ENCODE measurements at places on chromosomes 7 and 10. TPM values are rescaled to one million over a fixed set of nuclear protein-coding genes. Genes with fewer than 3 reads are reported as not detected.
A peak's percentile ranks its signal among the peaks of the same experiment; 100 is the strongest.

PPP1R17 gene
- not detected for total RNA-seq

LRRC18 gene
- total RNA-seq = not detected

MSMB gene
- 0.84 TPM for total RNA-seq

MMRN2 gene
- 10.6 TPM for total RNA-seq

SLC16A9 gene
- 1.1 TPM for total RNA-seq

CEP41 gene
- 4.7 TPM for total RNA-seq

CCL24 gene
- total RNA-seq = not detected

CHN2 gene
- 23.0 TPM for total RNA-seq

ATOH7 gene
- total RNA-seq = 0.25 TPM

TRPV5 gene
- total RNA-seq = not detected

TDRD1 gene
- total RNA-seq = 0.12 TPM

GNAT3 gene
- not detected for total RNA-seq

RNLS gene
- 8.8 TPM for total RNA-seq

FBXO24 gene
- total RNA-seq = 0.37 TPM

GRCh38 chr10:78467496-78468106 is 433.9 kb downstream of the RPS24 start:
- no peak for DNase-seq

GRCh38 chr10:62072901-62073300 is 171.4 kb downstream of the ARID5B start:
- no peak for DNase-seq

GRCh38 chr7:135774284-135774683 is 25.7 kb upstream of the FAM180A start:
- no peak for DNase-seq

- no peak for DNase-seq
Observed at GRCh38 chr7:112120696-112121217, 85.4 kb downstream of the DOCK4 start.

GRCh38 chr10:69329721-69330178 is 51.5 kb downstream of the HK1 start:
- no peak for DNase-seq

DNA sequence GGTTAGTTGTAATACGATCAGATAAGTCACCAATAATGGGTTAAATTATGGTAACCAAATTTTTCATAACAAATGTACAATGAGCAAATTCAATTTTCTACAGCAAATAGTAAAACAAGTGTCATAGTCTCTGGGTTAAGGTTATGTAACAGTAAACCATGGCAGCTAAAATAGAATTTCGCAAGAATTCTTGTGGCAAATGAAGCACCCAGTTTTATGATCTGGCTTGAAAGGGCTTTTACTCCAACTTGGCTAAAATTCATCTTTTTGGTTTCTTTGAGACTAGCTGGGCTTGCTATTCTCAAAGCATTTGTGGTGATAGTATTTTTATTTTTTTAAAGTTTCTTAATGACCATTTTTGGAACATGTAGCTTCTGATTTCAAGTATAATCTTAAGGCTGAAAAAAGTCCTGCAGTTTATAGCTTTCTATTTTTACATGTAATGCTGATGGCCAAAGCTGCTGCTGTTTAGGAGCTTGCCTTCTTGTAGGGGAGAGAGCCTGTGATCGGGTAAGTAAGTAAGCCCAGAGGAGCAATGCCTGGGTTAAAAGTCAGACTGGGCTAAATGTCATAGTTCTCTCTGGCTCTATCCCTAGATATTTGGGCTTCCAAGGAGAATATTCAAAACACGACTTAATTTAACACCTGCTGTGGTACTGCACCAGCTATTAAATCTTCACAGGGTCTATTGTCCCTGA is 55.5 kb upstream of the SYPL1 start:
- DNase-seq = no peak

GRCh38 chr7:151825721-151826120 is 51.2 kb downstream of the PRKAG2 start:
- DNase-seq = no peak

DNA sequence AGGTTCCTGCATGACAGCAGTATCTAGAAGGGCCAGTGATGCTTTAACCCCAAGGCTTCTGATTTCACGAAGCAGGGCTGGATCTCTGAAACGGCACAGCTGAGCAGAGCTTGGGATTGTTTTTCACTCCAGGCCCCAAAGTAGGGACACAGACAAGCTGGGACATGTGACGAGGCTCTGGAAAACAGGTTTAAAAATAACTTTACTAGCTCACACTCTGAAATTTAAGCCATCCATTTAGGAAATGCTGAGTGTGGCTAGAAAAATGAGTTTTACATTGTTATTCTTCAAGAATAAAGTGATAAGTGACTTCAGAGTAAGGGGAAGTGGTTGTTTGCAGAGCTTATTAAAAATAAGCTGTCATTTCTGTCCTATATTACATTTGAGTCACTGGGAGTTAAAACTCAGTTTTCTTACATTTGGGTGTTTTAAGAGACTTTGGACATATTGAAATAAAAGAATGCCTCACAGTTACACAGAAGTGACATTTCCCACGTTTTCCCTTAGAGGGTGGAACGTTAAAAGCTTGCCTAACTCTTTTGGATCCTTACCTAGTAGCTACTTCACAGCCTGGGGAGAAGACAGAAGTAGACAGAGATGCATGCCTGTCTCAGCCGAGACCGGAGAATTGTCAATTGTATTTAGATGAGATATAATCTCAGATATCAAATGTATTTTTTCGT is 107.8 kb downstream of the GALNT17 start:
- no peak for DNase-seq

DNA sequence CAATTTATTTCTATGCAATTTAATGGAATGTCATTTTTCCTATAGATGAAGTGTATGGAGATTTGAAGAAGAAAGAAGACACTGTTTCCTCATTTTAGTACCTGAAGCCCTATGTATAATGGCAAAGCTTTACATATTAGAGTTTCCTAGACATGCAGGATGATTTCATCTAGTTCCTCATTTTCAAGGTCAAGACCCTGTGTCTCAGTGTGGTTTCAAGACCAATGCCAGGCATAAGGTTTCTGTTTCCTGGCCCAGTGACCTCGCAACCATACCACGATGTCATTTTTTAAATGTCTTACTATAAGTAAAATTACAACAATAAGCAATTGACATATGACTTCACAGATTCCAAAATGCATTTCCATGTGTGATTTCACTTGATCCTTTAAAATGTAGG is 336.5 kb upstream of the PRKCQ start:
- DNase-seq = no peak

- no peak for DNase-seq
Observed at GRCh38 chr10:55329796-55330195, 528.8 kb upstream of the PCDH15 start.

- DNase-seq = no peak
Observed at GRCh38 chr7:87474533-87475358, 734 bp downstream of the ABCB4 start.

GRCh38 chr7:29556405-29557195 is 7.0 kb upstream of the PRR15 start:
- DNase-seq = no peak

DNA sequence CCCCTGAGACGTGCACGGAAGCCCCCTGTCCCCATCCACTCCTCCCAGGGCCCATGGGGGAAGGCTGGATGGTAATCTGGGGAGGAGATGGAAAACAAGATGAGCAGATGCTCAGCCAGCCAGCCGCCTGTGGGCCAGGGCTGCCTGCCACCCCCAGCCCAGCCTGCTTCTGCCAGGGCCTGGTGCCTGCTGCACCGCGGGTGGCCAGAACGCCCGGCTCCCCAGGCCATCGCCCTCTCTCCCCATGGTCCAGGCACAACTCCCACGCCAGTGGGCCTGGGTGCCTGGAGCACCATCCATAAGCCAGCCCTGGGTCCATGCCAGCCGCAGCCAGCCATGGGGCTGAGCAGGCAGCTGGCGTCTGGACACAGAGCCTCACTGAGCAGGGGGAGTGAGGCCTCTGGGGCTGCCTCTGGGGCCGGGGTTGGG is 57.2 kb upstream of the ELN start:
- no peak for DNase-seq

DNA sequence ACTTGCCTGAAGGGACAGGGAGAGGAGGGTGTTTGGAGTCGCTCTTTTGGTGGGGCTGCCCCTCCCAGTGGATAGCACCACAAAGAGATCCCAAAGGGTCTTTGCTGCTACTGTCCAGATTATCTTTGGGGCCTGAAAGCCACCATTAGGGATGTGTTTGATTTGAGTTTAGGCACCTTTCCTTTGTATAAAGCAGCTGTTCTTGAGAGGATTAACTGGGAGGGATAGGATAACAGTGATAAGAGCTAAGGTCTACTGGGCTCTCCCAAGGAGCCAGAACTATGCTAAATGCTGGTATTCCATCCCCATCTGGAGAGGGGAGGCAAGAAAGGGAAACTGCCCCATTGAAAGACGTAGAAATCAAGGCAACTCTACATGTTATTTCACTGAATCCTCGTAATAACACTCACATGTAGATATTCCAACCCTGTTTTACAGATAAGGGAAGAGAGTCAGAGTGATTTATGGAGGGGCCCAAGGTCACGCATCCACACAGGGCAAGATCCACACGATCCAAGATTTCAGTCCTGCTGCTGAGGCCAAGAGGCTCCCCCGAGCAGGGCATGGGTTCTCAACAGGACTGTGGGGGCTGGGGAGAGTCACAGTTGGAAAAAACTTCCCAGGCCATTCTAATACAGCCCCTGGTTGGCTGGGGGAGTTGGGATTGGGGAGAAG is 11.1 kb upstream of the TCF7L2 start:
- no peak for DNase-seq

- DNase-seq = no peak
Observed at GRCh38 chr7:144497282-144497681, 93.8 kb upstream of the NOBOX start.

GRCh38 chr10:89351780-89352597 is 24.2 kb downstream of the IFIT3 start:
- DNase-seq = peak; percentile 56

DNA sequence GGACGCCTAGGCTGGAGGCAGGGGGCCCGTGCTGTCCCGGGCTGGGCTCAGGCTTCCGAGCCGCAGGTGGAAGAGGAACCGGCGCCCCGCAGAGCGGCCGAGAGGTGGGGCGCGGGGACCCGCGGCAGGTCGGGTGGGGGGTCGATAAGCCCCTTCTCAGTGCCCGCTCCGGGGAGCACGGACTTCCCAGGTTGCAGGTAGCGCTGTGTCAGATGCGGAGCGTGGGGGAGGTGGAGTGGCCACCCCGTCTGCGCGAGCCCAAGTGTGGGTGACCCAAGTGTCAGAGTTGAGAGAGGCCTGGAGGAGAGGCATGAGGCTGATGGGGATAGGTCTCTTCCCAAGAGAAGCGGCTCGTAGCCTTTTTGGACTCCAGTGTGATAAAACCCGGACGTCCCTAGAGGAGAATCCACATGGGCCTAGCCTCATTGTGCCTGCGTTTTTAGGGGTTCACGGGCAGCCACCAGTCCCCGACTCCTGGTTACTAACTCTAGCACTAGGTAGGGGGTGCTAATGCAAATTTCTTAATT is 580 bp downstream of the EEPD1 start:
- peak; percentile 56 for DNase-seq

DNA sequence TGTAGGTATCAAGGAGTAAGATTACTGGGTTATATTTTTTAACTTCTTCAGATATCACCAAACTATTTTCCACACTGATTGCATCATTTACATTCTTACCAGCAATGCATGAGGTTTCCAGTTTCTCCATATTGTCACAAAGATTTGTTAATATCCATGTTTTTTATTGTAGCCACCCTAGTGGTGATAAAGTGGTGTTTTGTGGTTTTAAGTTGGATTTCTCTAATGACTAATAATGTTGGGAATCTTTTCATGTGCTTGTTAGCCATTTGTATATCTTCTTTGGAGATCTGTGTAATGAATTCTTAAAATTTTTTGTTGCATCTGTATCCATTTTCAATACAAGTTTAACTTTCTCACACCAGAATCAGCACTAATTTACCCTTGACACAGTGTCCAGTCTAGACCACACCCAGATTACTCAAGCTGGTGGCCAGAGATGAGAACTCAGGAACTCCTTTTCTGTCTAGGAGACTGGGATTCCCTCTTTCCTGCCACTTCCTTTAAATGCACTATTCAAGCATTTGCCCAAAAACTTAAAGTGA is 67.0 kb upstream of the PLXDC2 start:
- no peak for DNase-seq

DNA sequence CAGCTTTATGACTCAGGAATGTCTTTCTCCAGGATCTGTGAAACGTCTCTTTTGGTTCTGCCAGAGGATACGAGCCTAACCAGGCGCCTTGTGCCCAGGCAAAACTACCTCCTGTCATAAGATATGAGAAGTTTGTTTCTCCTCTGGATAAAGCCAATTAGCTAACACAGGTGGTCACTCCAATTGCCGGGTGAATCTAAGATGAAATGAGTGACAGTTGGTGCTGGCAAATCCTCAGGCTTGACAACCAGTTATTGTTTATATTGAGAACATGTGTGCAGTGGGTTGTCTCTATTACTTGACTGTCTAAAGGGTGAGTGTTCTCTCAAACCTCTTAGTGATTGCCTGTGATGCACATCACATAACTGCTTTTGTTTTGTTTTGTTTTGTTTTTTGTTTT is 449.1 kb downstream of the XPNPEP1 start:
- no peak for DNase-seq

GRCh38 chr7:44638611-44639557 is 32.5 kb downstream of the OGDH start:
- DNase-seq = peak; percentile 67

DNA sequence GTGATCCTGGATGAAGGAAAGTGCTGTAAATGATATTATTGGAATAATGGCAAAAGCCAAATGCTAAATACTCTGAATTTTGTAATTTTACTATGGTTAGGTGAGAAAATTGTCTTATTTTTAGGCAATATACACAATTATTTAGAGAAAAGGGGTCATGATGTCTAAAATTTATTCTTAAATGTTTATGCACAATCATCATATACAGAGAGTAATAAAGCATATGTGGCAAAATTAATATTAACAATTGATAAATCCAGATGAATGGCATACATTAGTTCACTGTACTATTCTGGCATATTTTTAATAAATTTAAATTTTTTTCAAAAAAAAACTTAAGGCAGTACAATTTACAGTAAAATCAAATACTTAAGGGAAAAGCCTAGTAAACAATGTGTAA is 7.4 kb downstream of the IPMK start:
- no peak for DNase-seq

DNA sequence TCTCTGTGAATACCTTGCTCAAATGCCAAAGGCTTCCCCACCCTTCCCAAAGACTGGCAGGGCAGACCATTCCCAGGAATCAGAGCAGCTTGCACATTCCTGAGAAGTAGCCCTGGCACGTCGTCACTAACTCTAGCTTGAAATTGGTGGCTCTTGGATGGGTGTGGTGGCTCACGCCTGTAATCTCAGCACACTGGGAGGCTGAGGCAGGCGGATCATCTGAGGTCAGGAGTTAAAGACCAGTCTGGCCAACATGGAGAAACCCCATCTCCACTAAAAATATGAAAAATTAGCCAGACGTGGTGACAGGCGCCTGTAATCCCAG is 108.2 kb upstream of the MPP7 start:
- DNase-seq = peak; percentile 17

Measured in right lobe of liver (tissue), 6 donors.